ENCODE measurements at places on chromosomes 11 and 22.

DNA sequence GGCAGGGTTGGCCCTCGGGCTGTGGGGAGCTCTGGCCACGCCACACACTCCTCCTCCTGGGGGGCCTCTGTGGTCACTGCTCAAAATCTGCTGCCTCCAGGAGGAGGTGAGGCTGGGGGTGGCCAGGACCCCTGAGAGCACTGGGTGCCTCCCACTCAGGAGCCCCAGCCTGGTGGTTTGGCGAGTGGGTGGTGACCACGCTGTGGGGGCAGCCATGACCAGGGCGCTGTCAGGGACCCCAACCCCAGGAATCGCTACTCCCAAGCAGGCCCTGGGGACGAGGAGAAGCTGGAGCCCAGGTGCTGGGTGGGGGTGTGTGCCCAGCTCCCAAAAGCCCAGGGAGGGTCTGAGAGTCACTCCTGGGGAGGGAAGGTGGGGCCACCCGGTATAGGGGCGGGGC lies 30.1 kb downstream of the TSPAN4 start:
- DNase-seq = no peak

GRCh38 chr11:20162824-20163782 lies 2.8 kb upstream of the DBX1 start:
- DNase-seq = peak; percentile 53

DNA sequence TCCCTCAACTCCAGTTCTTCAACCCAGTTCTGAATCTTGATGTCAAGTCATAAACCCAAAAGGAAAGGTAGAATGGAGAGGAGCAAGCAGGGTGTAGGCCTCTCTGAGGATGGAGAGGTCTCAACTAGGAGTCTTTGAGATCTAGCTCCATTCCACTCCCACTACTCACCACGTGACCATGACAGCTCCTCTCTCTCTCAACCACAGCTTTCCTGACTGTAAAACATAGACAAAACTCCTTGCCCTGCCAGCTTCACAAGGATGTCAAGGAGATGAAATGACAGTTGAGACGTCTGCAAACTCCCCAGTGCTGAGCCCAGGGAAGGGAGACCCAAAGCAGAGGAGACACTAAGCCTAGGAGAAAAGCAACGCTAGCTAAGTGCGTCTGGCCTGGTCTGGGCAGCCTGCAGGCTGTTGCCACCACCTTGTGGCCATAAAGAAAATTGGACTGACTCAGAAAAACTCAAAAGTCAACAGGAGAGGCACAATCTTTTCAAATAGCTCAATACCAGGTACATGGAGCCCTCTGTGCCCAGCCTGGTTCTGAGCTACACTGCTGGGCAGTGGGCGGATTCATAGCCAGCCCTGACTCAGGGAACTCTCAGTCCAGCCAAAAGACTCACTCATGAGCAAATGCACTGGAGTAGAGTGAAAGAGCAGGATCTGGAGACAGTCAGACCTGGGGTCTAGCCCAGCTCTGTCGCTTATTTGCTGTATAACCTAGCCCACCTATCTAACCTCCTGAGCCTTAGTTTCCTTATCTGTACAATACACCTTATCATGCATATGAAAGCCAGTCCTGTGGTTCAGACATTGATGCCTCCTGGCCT lies 3.4 kb downstream of the CLPB start:
- peak; percentile 74 for DNase-seq

- peak; percentile 3 for DNase-seq
These were observed 17.9 kb upstream of the EMID1 start for GRCh38 chr22:29187831-29188230.

- no peak for DNase-seq
These were observed 54.7 kb downstream of the SGSM3 start for GRCh38 chr22:40425082-40425481.

DNA sequence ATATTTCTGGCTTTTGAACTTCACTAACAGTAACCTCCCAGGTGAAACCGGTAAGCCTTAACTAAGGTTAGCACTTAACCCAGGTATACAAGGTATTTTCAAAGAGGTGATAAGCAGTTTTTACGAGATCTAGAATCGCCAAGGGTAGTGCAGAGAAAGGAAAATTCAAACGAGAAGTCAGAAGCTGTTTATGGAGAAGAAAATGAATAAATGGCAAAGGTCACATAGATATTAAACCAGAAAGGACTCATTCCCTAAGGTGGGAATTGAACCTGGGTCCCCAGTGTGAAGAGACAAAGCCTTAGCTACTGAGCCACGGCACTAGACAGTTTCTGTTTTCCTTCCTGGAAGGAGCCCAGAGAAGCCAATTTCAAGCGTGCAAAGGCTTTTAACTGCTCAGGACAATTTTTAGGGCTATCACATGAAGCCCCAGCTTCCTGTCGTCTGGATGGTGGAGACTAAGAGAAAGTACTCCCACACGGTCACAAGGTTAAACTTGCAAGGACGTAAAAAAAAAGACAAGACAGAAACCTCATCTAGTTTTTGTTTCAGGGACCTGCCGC lies 5.7 kb upstream of the C1QTNF6 start:
- no peak for DNase-seq

DNA sequence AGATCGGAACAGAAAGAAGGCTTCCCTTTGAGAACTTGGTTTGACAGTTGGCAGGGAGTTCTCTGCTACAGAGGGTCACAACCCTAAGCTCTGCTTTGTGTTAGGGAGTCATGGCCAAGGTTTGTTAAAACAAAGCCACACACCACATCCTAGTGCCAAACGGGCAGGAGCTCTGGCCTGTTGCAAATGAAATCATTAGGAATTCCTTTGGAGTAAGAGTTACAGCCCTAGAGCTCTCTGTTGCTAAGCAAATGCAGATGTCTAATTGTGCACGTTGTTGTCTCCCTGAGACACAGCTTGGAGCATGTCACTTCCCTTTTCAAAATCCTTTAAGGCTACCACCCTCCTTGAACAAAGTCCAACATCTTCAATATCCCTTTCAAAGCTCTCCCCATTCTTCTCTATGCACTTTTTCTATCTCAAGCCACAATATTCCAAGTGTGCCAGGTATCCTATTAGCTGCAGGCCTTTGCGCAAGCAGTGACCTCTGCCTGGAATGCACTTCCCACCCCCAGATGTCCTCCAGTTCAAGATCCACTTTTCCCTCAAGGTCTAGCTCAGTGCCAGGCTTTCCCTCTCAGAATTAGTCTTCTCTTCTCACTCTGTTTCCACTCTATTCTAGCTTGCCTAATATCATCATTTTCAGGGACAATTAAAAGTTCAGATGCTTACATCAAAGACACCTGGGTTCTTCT lies 253.7 kb upstream of the POU2AF2 start:
- DNase-seq = no peak

All from iPS-NIHi11 (cell line).